ENCODE measurements at places on chromosomes 13 and 19.

- peak; percentile 98 for DNase-seq
Observed at GRCh38 chr13:21934284-21934683, 263.4 kb downstream of the FGF9 start.

DNA sequence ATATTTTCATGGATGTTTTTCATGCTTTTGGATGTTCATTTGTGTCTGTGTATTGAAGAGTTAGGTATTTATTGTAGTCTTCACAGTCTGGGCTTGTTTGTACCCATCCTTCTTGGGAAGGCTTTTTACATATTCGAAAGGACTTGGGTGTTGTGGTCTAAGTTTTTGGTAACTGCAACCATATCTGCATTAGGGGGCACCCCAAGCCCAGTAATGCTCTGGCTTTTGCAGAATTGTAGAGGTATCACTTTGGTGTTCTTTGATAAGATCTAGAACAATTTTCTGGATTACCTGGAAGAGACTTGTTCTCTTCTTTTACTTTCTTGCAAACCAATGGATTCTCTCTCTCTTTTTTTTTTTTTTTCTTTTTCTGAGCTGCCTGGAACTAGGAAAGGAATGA lies 581.3 kb downstream of the DACH1 start:
- DNase-seq = no peak

GRCh38 chr13:83905641-83906040 lies 23.4 kb upstream of the SLITRK1 start:
- no peak for DNase-seq

DNA sequence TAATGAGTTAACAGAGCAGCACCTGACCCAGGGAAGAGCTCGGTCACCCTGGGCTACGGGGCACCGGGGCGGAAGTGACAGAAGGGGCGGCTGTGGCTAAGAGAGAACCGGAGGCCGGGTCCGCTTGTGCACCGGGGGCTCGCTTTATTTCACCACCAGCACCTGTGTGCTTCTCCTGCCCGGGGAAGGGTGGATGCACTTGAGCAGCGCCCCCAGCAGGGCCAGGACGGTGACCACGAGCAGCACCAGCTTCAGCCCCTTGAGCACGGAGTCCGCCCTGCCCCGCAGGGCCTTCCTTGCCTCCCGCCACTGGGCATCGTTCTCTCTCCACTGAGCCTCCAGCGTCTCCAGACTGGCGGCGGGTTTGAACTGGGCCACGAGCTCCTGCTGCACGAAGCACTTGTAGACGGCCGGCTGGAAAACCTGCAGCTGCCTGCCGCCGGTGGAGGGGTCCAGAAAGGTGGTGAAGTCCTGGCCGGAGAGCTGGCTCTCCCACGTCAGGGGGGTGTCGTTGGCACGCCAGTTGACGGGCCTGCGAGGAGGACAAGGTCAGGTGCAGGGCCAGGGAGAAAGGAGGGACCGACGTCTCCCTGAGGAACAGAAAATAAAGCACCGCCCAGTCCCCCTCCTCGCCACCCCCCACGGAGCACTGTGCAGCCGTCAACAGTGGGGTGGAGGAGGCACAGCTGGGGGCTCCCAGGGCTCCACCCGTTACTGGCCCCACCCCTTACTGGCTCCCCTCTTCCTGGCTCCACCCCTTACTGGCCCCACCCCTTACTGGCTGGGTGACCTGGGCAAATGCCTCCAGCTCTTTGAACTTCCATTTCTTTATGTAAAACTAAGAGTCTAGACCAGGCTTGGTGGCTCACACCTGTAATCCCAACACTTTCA lies 3.6 kb downstream of the FAM187B start:
- no peak for DNase-seq

- DNase-seq = no peak
Observed at GRCh38 chr19:15525291-15525690, 17.0 kb downstream of the CYP4F22 start.

- DNase-seq = no peak
Observed at GRCh38 chr13:26872525-26873385, 112.2 kb upstream of the GPR12 start.

GRCh38 chr13:84352946-84353345 lies 470.7 kb upstream of the SLITRK1 start:
- no peak for DNase-seq

DNA sequence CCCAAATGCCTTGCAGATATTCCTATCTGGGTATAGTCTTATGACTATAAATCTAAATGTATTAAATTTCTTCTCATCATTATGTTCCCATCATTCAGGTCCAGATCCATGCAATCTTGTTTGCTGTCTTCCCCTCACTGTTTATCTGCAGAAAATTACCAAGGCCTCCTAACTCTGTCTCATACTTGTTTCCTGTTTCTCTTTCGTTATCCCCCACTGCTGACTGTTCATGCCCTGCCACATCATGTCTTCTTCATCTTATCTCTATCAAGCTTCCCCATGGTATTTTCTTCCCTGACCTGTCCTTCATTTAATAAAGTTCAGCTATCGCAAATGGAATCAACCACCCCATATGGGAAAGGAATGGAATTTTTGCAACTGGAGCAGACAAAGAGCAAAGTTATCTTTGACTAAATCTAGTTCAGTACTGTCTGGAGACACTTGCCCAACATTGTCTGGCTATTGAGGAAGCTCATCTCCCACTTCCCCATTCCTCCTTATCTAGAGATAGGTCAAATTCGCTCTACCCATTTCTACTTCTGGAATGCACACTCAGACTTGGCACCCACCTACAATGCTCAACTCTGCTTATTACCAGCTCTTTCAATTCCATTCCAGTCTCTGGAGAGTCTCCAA lies 1358.1 kb downstream of the EFNB2 start:
- no peak for DNase-seq

GRCh38 chr13:49134305-49134704 lies 85.8 kb upstream of the MLNR start:
- no peak for DNase-seq

DNA sequence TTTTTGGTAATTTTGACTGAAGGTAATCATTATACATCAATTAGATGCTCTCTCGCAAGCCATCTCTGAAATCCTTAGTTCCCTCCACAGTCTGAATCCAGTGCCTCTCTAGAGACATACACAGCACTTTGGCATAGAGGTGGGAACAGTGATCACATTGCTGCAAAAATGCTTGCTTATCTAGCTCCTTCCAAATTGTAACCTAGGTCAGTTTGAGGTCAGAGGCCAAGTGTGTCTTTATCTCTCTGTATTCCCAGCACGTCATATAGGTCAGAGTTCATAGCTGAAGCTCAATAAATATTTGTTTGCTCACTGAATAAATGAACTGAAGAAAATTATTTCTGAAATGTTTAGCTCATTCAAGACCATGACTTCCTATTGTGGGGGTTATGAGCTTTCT lies 462.5 kb downstream of the DIAPH3 start:
- no peak for DNase-seq

GRCh38 chr19:17703824-17704463 lies 15.3 kb upstream of the MAP1S start:
- DNase-seq = no peak

- DNase-seq = no peak
Observed at GRCh38 chr19:37593996-37594303, 642 bp downstream of the ZNF571 start.

GRCh38 chr19:51131780-51132680 lies 7.3 kb downstream of the SIGLEC9 start:
- no peak for DNase-seq

DNA sequence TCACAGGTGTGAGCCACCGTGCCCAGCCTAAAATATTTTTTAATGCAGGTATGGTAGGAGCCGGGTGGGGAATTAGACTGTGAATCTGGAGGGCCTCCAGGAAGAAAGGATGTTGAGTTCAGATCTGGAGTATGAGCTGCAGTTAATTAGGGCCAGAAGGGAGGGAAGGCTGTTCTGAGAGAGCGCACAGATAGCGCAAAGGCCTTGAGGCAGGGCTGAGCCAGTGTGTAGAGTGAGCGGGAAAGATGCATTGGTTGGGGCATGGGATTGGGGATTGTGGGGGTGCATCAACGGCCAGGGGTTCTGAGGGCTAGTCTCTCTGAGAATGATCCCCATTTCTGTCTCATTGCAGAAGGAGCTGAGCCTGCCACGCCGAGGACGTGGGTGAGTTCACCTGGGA lies 9.7 kb downstream of the MAST3 start:
- no peak for DNase-seq

- DNase-seq = no peak
Observed at GRCh38 chr19:5316138-5316537, 24.5 kb downstream of the PTPRS start.

GRCh38 chr19:51317968-51318367 lies 6.5 kb downstream of the IGLON5 start:
- DNase-seq = no peak

DNA sequence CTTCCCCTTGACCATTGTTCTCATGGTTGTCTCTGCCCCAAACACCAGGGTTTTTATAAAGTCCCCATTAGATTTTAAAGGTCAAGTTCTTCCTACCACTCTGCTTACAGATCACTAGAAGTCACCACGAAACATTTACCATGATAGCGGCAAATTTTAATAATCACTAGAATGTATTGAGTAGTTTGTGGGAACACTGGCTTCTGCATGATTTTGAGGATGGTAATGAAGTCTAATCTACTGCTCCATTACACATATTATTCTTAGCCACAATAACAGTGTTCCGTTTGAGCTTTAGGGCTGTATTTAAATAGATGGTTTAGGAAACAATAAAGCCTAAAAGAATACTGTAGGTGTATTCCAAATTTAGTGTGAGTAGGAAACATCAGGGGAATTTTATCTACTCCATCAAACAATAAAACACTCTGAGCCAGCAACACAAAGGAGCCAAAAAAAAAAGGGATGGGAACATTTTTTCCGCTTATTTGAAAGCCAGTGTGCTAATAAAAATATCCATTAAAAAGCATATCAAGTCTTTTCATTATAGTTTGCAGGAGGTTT lies 49.7 kb downstream of the KLF12 start:
- DNase-seq = no peak

DNA sequence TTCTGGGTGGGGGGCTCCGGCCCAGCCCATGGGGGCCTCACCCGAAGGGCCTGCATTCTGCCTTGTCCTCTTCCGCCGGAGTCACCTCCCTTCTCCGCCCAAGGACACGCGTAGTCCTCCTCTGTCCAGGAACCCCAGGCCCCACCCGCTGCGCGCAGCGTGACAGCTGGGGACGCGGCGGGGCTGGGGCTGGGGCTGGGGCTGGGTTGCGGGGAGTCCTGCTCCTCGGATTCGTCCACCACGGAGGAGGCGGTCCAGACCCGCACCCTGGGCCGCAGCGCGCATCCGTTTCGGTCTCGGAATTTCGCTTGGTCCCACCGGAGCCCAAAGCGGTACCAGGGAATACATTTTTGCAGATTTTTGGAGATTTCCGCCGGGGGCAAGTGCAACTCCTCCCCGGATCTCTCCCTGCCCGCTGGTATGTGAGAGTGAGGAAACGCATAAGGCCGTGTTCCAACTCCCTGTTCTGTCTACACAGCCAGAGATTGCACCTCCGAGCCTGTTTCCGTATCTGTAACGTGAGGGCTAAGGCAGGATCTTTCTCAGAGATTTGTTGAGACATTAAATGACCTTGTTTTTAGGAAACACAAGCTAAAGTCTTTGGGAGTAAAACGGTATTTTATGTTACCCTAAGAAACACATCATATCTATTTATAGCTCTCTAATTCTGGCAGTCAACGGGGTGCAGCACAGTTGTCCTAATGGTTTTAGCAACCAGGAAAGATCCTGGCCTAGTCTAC lies at the start of gene COX7A1:
COX7A1 (minus strand) TSS at position 96 of the 740 bp plus-strand sequence; CDS start at position 56, 40 bp downstream.
- DNase-seq = no peak

GRCh38 chr19:29643361-29643935 lies 21.8 kb upstream of the PLEKHF1 start:
- no peak for DNase-seq

DNA sequence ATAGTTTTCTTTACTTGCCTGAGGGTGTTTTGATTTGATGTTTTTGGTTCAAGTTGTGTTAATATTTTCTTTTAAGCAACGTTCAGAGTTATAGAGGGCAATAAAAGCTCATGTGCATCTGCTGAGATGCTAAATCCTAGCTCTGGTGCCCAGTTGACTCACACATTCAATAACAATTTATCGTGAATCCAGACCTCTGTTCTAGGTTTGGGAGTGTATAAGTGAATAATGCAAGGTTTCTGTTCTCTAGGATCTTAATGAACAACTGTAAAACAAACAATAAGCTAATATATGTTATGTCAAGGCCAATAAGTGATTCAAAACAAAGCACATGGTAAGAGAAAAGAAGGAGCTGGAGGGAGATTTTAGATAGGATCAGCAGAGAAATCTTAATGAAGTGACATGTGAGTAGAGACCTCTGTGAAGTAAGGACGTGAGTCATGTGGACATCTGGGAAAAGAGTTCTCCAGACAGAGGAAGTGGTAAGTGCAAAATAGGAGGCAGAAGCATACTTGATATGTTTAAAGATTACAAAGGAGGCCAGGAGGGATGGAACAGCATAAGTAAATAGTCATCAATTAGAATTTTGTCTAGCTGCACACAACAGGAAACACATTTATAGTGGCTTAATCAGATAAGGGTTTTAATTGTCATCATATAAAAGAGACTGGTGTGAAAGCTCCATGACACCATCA lies 278.5 kb upstream of the HTR2A start:
- no peak for DNase-seq

All from NCI-H2029 treated with DMSO at 0.1 percent for 48 hours (cell line).